ENCODE measurements at places on chromosomes 6 and 20.
A peak's percentile ranks its signal among the peaks of the same experiment; 100 is the strongest.

- no peak for DNase-seq
Observed at GRCh38 chr6:160861824-160862223, 129.7 kb upstream of the MAP3K4 start.

- no peak for DNase-seq
Observed at GRCh38 chr6:109389650-109390274, 7.5 kb upstream of the CD164 start.

DNA sequence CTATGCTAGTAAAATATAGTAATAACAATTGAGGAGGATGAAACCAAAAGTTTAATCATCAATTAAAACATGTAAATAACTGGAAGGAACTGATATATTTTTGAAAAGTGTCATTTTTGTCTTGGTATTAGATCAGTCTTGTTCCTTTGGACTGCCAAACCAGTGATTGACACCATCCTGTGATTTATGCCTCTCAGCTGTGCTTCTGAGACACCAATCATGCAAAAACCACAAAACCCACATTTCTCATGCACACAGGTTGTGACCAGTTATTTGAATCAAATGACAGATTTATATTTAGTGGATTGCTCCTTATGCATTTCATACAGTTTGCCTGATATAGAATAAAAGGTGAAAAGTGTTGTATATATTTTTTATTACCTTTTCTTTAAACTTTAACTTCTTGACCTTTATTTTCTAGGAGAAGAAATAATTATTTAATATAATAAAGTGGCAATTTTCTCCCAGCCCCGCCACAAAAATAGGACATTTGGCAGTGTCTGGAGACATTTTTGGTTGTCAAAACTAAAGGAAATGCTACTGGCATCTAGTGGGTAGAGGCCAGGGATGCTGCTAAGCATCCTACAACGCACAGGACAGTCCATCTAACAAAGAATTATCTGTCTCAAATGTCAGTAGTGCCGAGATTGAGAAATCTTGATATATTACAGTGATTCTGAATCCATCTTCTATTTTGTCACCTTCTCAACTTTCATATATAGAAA lies 383.6 kb downstream of the BCKDHB start:
- DNase-seq, result no peak

- peak; percentile 44 for DNase-seq
Observed at GRCh38 chr6:106997392-106998158, 23.0 kb upstream of the CD24 start.

- no peak for DNase-seq
Observed at GRCh38 chr6:85464260-85464644, 14.4 kb downstream of the NT5E start.

DNA sequence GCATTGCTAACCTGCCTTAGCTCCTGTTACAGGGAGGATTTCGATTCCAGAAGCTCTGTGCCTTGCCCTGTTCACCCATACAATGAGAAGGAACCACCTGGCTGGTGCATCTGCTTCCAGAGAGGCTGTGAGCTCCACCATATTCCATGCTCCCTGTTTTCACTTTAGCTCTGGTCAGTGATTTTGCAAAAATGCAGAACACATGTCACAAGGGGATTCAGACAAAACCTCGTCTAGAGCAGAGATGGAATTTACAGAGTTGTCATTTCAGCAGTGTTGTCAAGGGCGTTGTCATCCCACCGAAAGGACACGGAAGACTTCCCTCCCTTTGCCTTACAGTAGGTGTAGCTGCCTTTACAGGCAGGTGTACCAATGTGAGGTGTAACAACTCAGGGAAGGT lies 223.0 kb upstream of the ARID1B start:
- no peak for DNase-seq

- DNase-seq, result no peak
Observed at GRCh38 chr6:50826037-50826761, 7.5 kb downstream of the TFAP2B start.

DNA sequence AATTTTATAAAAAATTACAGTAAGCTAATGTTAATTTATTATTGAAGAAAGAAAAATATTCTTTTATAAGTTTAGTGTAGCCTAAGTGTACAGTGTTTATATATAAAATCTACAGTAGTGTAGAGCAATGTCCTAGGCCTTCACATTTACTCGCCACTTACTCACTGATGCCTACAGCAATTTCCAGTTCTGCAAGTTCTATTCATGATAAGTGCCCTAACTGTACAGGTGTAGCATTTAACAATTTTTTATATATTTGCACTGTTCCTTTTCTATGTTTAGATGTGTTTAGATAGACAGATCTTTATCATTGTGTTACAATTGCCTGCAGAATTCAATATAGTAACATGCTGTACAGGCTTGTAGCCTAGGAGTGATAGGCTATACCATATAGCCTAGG lies 80.1 kb upstream of the HDAC2 start:
- no peak for DNase-seq
